ENCODE measurements at places on chromosomes 4 and X. TPM values are rescaled to one million over a fixed set of nuclear protein-coding genes. Genes with fewer than 3 reads are reported as not detected.

- no peak for DNase-seq
Measured at GRCh38 chrX:151790481-151791160, 56.1 kb downstream of the CNGA2 start.

- DNase-seq, result no peak
Measured at GRCh38 chr4:148359769-148360168, 82.4 kb downstream of the NR3C2 start.

The COL4A5 gene
- under 0.01 TPM for total RNA-seq

DNA sequence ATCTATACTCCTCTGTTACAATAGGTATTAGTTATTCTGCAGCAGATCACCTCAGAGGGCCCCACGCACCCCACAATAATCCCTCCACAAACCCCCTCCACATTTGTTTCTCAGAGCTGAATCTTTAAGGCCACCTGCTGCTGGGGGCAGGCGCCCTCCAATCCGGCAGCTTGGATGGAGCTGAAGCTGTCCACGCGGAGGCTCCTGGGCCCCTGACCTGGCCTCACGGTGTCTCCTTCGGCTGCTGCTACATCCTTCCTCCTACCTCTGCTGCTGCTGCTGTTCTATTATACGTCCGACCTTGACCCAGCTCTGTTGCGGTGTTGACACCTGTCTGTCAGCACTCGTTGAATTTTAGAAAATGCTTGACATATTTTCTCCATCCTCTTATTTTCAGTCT is 430.2 kb upstream of the ZFP42 start:
- no peak for DNase-seq

DNA sequence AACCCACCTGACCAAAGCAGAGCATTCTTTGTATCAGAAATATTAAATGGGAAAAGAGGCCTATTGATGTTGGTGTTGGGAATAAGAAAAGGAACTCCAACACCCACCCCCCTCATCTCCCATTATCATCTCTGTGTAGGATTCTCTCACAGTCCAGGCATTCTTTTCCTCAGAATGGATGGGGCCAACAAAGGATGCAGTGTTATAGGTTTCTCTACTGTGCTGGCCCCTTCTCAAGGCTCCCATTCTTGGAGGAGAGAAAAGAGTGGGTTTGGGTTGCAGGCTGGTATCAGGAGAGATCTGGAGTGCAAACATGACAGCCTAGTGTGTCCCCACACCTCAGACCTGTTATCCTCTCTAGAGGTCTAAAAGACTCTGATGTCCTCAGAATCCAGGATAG is 59.6 kb downstream of the UGT8 start:
- DNase-seq, result no peak

The GPRASP2 gene
- total RNA-seq, result 3.8 TPM

DNA sequence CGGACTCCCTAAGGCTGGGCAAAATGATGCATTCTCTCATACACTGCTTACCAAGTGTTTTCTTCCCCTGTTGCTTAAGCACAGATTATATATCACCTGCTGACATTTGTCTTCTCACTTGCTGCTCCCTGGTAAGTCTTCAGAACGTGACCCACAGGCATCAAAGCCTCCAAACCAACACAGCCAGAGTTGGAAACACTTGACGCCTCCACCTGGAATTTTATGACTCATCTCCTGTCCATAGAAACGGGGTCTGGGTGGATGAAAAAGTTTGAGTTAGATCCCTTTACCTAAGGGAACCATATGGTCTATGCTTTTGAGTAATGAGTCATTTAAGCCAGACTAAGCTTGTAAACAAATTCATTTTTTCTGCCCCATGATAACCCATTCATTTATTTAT is 251.6 kb downstream of the USP46 start:
- DNase-seq, result no peak

GRCh38 chr4:138205531-138206233 is 36.5 kb downstream of the SLC7A11 start:
- DNase-seq, result no peak

The SUPT20HL2 gene
- total RNA-seq, result not detected

The SLC10A4 gene
- 2.7 TPM for total RNA-seq

- DNase-seq, result peak; percentile 49
Measured at GRCh38 chr4:30717208-30718020, 2.8 kb upstream of the PCDH7 start.

GRCh38 chrX:2767631-2768455 is 16.0 kb downstream of the XG start:
- no peak for DNase-seq

The ADH4 gene
- total RNA-seq, result not detected

GRCh38 chr4:86592553-86593249 is 1.4 kb upstream of the PTPN13 start:
- DNase-seq, result no peak

Data from hematopoietic multipotent progenitor cell (in vitro differentiated cells).